ENCODE measurements at places on chromosomes 5 and 9.

DNA sequence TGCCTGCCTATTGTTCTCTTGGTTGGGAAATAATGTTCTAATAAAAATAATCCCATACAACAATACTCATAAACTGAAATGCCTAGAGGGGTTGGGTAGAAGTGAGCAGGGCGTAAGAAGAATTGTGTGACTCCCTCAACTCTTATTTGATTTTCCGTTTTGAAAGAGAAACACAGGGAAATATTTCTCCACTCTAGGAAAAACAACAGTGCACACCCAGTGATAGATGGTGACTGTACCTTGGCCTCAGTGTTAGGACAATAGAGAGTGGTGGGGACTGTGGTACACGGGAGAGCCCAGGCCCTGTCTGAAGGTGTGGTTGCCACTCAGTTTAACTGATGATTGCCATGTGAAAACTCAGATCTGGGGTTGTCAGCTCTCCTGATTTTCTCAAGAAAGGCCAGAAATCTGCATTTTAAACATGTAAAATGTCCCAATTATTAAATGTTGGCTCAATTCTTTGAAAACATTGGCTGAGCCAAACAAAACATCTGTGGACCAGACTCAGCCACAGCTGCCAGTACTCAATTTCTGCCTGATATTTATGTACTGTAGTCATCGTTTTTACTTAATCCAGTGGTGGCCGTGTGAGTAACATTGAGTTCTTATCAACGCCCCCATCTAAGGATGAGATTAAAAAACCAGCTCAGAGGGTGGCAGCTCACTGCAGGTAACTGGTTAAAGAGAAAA is 103.8 kb upstream of the ZNF618 start:
- DNase-seq: no peak

DNA sequence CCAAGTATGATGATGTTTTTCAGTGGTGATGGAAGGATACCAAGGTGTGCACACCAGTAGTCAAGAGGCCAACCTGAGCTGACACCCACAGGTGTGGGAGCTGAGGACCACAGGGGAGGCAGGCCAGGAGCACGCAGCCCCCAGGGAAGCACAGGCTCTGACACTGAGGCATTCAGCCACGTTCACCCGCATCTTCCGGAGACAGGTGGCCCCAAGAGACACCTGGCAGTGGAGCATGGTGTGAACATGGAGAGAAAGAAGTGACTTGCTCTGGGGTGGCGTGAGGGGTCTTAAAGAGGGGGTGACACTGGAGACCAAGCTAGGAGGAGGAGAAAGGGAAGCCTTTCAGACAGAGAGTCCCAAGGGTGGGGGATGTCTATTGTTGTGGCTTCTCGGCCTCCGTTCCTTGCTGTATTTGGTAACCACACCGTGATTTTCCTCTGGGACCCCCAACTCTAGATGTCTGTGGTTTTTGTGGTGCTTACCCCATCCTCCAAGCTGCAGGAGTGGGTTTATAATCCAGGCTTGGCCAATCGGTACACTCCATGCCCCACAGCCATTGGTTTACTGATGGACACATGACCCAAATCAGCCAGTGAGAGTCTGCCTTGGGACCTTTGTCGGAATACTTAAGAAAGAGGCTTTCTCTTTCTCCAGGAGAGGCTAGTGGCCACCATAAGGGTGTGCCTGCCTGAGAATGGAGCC is 84.6 kb downstream of the HRH2 start:
- no peak for DNase-seq

DNA sequence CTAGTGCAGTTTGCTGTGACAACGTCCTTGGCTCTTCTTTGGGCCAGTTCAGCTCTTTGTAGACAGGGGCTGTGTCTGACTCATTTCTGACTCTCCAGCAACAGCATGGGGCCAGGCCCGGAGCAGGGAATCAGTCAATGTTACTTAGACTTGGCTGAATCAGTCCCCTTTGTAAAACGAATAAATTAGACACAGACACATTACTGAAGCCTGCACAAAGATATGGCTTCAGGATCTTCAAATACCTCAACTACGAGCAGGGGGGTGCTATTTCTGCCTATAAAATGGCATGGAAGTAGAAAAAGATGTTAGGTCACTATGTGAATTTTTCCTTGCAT is 204.7 kb downstream of the TTLL11 start:
- no peak for DNase-seq

- DNase-seq: no peak
Measured at GRCh38 chr5:102090770-102091169, 205.3 kb downstream of the SLCO4C1 start.

GRCh38 chr5:113376640-113377039 is 58.1 kb downstream of the TSSK1B start:
- DNase-seq: no peak

- DNase-seq: no peak
Measured at GRCh38 chr5:6759401-6759800, 46.2 kb downstream of the TENT4A start.

GRCh38 chr9:128764361-128764760 is 7.4 kb downstream of the ZER1 start:
- DNase-seq: no peak

DNA sequence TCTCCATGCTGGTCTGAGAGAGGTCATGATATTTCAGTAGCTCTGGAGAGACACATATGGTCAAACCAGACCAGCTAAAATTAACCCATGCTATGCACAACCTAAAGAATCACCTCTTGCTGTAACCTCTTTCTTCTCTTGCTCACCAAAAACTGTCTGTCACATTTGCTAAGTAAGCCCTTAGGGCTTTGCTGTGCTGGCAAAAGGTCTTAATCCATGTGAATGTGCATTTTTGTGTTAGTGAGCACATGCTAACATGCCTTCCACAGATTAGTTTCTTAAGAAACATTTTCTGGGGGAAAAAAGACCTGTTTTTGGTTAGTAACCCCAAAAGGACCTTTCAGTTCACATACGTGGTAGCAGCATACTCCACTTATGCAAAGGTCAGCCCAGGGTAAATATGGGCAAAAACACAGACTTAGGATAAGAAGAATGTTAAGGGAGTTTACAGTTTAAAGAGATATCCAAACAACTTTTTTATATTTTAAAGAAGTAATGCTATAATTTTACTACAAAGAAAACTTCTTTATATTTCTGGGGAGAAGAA is 124.2 kb upstream of the CCDC152 start:
- DNase-seq: no peak

DNA sequence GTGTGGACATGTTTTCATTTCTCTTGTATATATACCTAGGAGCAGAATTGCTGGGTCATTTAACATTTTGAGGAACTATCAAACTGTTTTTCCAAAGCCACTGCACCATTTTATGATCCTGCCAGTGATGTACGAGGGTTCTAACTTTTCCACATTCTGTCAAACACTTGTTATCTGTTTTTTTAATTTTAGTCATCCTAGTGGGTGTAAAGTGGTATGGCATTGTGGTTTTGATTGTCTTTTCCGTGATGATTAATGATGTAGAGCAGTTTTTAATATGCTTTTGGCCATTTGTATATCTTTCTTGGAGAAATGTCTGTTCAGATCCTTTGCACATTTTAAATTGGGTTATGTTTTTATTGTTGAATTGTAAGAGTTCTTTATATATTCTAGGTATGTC is 107.0 kb downstream of the MELK start:
- DNase-seq: no peak

DNA sequence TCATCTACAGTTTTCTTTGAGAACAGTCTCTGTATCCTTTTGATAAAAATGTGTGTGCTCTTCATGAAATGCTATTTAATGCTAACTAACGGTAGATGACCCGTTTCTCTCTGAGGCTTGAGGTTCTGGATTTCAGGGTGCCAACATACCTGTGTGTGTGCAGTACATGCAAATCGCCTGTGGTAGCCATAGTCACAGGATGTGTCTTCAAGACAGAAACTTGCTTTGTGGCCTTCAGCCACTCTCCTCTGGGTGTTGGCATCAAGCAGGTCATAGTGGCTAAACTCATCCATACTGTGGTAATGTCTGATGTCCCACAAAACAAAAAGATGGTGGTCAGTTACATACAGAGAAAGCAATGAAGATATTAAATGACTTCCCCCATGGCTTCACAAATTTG is 4.2 kb downstream of the LOX start:
- DNase-seq: no peak

- peak; percentile 9 for DNase-seq
Measured at GRCh38 chr5:157431544-157432200, 28.3 kb upstream of the NIPAL4 start.

DNA sequence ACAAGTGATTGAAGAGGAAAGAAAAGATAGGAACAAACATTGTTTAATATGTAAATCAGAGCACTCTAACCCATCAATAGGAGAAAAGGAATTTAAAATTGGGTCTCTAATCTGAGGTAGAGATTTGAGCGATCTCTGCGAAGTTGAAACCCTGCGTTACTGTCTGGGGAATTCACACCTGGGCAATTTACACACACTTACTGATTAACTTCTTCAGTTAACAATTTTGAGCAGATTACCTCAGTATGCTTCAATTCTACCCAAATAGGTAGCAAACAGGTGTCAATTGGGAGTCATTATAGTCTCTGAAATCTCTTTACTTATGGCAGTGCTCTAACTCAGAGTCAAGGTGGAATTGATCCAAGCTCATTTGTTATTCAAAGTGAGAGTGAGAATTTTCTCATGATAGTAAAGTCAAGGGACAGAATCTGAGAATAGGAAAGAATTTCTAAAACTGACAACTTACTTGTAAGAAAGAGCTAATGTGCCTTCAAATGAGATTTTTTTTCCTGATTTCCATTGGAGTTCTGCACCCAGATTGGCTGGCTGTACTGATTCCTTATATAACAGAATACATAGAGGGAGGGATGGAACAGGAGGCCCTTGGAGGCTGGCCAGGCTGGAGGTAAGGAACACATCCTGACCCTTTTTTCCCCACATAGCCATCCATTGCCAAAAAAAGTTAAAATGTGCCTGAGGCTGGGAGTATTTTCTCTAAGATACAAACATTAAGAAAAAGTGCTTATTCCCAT is 27.1 kb upstream of the IFNA14 start:
- no peak for DNase-seq

- no peak for DNase-seq
Measured at GRCh38 chr9:79061752-79062616, 509.8 kb upstream of the TLE4 start.

DNA sequence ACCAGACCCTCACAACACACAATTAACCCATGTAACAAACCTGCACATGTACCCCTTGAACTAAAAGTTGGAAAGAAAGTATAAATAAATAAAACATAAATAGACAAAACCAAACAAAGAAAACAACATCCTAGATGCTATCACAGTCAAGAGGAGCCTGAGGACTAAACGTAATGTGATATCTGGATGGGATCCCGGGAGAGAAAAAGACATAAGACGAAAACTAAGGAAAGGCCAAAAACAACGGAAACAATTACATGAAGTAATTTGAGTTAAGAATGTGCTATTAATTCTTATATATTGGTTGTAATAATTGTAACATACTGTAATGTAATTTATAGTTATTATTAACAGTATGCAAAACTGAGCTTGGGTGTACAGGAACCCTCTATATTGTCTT is 793.9 kb downstream of the SEMA5A start:
- no peak for DNase-seq

GRCh38 chr9:28909526-28909925 is 1336.2 kb upstream of the C9orf72 start:
- DNase-seq: no peak

- DNase-seq: no peak
Measured at GRCh38 chr5:15700373-15700772, 200.4 kb downstream of the FBXL7 start.

GRCh38 chr5:64505769-64506566 is at the start of gene RGS7BP:
RGS7BP (plus strand) TSS chr5:64506015; CDS start chr5:64506625, 610 bp downstream.
- no peak for DNase-seq
